CD4-positive, CD25-positive, alpha-beta regulatory T cell (primary cell): ENCODE measurements at places on chromosomes 3 and 15.

DNA sequence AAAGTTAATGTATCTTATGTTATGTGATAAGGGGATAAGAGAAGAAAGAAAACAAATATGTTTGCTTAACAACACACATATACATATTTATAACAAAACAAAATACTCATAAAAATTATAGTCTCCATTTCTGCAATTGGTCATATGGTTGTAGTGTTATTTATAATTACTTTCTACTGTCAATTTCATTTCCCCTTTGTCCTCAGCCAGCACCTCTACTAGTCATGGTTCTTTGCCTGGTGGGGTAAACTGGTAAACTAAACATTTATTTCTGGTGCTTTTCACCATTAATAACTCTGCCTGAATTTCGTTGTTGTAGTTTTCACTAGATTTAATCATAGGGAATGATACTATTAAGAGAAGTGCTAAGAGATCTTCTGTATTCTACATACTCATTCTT, 88.0 kb upstream of the ALCAM start:
- no peak for DNase-seq

DNA sequence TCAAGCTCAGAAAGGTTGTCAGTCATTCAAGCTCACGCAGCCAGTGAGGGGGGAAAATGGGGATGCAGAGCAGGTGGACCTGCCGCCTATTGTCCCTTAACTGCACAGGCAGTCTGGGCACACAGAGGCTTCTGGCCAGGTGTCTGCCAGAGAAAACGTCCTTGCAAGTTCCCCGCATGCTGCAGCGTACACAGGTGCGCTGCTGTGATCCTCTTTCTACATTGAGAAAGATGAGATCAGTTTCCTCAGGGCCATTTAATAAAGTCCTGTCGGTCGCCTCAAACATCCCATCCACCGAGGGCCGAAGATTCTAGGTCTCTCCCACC, 445 bp upstream of the TSEN2 start:
- no peak for DNase-seq

DNA sequence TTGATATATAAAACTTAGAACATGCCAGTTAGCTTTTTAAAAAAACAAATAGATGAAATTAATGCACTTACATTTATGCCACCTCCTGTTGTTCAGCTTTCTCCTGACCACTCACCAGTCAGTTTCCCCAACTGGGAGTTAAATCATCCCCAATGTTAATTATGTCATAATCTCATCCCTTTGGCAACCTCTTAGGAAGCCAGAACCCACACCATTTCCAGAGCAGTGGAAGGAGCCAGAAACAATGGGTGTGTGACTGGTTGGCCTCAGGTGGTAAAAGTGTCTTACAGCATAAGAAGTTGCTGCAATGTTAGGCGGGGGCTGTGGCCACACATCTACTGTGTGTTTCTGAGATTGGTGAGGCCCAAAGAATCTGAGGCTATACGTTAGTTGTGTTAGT, 46.5 kb upstream of the MITF start:
- no peak for DNase-seq

DNA sequence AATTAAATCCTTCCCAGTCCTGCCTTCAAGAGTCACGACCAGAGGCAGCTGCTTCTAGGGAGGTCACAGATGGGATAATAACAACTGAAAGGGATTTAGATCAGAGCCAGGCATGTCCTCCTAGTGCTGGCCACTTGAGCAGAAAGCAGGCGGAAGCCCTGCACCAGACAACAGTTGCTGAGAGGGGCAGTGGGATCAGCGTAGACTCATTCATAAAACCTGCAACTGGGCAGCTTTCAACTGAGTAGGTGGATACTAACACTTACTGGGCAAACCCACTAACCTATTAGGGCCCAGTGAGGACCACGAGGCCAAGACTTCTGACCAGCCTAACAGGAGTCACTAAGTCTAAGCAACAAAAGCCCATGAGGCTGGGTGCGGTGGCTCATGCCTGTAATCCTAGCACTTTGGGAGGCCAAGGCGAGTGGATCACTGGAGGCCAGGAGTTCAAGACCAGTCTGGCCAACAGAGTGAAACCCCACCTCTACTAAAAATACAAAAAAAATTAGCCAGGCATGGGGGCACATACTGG, 67.0 kb downstream of the DAPK2 start:
- no peak for DNase-seq

- DNase-seq: no peak
Observed at GRCh38 chr3:82143661-82144412, 382.4 kb upstream of the GBE1 start.

DNA sequence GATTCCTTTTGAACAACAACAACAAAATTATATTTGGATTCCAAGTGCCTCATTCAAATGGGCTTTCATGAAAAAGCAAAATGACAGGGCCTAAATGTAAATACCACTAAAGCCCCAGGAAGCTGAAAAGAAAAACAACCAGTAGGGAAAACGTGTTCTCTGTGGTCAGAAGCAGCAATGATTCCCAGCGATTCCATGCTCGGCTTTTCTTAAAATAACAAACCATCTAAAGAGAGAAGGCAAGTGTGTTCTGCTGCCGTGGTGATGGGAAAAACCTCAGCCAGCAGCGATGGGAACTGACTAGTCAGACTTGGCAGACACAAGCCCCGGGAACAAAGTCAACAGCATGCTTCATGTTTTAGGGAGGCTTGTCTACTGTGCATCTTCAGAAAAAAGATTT, 153.6 kb downstream of the TNIK start:
- DNase-seq: no peak

GRCh38 chr15:45653702-45654424, 19.0 kb downstream of the SQOR start:
- DNase-seq: no peak

GRCh38 chr3:30524357-30525040, 81.9 kb upstream of the TGFBR2 start:
- DNase-seq: no peak

- no peak for DNase-seq
Observed at GRCh38 chr3:30702828-30703397, 96.5 kb downstream of the TGFBR2 start.

DNA sequence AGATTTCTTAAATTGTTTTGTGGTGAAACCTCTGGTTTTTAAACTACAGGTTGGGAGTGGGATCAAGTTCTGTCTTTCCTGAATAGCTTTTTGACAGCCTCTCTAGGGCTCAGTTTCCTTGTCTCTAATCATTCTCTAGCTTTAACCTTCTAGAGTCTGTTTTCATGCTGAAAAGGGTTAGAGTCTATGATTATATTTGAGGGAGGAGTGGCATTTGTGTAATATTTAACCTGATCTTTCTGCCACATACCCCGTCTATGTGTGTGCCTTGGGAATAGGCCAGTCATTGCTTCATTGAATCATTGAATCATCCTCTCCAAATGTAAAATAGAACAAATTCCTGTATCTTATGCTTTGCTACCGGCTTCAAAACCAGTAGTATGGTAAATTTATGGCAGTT, 204.9 kb downstream of the KLHL25 start:
- DNase-seq: no peak

DNA sequence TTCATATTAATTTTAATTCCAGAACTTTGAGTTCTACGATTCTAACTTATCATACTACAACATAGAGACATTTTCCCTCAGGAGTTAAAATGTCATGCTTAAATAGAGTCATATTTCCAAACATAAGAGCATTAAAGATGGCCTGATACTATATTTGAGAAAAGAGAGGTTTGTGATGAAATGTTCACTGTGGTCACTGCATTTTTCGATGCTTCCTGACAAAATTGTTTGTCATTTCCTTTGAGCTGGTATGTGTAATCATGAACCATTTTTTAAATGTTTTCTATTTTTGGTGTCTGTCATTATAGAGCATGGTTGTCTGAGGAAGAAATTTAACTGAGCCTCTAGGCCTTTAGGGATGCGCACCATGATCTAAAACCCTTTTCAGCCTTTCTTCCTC, 721.4 kb upstream of the NR2F2 start:
- DNase-seq: no peak

DNA sequence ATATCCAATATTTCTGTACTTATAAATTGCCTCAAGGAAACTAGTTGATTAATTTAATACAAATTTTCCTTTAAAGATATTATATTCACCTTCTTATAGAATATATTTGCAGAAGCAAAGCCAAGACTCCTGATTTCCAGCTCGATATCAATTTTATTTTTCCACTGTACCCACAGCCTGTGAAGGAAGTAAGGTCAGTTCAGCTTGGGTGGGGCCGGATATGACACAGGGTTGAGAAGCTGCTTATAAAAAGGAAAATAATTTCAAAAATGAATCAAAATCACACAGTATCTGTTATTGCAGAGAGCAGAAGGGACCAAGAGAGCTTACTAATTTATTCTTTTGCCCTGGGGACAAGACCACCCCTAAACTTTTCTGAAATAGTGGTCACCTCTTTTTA, 491.4 kb downstream of the TUSC7 start:
- no peak for DNase-seq

DNA sequence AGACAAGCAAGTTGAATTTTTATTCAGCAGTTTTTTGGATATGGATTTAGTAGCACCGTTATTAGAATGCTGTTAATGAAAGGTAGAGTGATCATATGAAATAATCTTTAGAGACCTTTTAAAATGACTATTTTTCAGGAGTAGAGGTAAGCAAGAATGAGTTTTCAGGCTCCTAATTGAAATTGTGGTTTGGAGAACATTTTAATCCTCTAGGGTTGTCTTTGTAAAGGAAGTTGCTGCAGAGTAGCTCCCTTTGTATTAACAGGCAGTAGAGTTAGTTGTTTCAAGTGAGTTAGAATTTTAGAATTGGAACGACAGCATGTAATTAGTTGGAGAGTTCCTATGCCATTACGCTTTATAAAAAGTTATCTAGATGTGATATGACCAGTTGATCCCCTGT, 27.2 kb upstream of the EDEM1 start:
- no peak for DNase-seq

DNA sequence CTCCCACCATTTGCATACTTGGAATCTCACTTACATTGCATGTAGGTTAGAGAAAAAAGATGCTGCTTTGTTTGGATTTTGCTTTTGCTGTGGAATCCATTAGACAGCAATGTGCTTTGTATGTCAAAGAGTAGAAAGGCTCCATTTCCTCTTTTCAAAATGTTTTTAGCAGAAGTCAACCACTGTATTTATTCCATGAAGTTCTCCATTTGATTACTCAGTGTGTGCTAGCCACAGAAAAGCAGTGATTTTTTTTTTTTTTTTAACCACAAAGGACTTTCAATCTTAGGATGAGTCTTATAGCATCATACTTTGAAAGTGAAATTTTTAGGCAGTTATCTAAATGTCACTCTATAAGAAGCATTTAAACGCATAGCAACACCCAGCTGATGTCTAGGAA, 285.0 kb upstream of the ADAMTS9 start:
- DNase-seq: no peak

GRCh38 chr3:177640319-177640965, 443.2 kb upstream of the TBL1XR1 start:
- DNase-seq: no peak

DNA sequence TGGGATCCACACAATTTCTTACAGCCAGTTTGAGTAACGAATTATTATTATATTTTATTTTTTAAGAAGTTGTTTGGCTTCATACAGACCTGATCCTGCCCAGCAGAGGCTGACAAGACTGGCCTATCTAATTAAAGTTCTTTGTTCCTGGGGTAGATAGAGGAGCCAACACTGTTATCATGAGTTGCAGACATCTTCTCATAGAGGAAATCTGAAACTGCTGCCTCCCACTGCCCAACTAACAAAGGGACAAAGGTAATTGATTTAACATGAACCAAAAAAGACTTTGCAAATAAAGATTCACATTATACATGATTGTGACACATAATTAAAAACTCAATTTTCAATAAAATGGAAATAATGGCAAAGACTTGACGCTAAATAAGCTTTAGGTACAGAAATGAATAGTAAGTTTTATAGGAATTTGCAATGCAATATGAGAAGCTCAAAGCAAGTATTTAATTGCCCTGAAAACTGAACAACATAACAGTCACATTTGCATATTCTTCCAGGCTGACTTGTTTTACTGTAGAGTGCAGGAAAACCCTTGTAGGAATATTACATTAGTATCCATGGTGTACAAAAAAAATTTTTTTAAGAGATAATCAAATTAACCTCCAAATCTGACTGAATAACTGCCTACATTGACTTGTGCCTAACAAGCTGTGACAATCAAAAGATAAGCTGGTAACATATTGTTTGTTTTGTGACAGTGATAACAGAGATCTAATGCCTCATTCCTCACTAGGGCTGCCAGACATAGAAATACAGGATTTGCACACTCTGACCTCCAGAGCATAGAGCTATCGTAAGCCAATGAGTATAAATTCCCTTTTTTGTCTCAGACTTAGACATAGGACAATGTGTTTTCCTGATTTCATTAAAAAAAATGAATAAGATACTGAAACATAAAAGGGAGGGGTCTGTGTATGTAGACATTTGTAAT, 273.2 kb downstream of the MFSD1 start:
- no peak for DNase-seq

- no peak for DNase-seq
Observed at GRCh38 chr3:119350114-119350513, 55.9 kb downstream of the ARHGAP31 start.

DNA sequence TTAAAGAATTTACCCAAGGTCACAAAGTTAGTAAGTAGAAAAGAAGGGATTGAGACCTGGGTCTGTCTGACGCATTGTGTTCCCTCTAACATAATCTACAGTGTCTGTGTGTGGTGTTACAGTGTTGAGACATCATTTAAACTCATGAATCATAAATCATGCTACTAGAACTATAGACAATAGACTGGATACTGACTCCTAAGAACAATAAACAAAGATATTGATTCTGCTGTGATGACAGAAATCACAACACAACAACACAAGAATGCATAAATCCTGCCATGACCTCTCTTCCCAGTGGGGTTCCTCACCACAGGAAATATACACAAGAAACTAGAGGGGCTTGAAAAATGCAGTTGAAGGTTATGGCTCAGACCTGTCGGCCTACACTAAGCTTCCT, 44.3 kb downstream of the TRIM69 start:
- DNase-seq: no peak

- DNase-seq: no peak
Observed at GRCh38 chr3:153970741-153971347, 150.3 kb upstream of the ARHGEF26 start.

DNA sequence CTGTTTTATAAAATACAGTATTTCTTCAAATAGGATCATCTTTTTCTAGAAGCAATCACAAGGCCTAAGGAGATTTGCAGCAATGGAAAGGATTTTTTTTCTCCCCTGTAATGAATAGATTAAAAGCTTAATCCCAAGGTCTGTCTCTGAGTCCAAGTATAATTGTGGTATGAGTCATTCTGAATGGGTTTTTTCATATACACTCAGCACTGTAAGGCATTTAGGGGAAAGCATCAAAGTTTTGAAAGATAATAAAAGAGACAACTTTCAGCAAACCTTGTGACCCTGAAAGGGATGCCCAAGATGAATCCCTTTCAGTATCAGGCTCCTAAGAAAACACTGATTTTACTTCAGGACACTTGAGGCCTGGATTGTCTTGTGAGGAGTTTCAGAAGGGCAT, 23.3 kb upstream of the LARS2 start:
- no peak for DNase-seq

GRCh38 chr15:51796847-51797401, 32.5 kb upstream of the TMOD3 start:
- DNase-seq: no peak
